NCI-H1694 (cell line): ENCODE measurements at places on chromosomes 6 and 20.

DNA sequence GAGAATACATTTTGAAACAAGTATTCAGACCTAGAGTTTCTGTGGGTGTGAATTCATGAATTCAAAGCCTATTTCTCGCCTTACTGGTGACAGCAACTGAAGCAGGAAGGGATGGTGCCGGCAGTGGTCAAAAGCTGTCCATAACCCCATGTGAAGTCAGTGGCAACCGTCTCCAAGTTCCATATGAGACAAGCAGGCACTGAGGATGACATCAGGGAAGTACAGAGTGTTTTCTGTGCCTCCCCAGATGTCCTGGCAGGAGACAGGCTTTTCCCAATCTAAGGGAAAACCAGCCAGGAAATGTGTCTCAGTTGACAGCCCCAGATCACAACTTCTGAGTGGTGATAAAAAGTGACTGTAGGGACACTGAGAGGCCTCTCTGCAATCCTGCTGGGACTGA, 66.6 kb downstream of the HIVEP2 start:
- no peak for DNase-seq

GRCh38 chr20:59125836-59126235, 37.8 kb upstream of the ZNF831 start:
- DNase-seq = no peak

DNA sequence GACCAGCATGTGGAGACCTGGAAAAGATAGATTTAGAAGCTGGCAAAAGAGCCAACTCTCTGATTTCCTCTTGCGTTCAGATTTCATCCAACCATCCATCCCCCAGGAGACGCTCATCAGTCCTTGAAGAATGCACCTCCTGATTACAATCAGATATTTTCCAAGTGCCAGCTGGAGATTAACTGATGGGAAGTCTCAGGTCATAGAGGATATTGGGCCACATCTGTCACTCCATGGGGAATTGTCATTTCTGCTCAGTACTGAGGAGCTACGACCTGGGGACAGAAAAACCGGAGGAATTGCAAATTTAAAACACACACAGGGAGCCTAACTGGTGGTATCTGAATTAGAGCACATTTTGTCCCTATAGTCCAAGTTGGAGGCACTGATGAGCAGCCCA, 496.2 kb upstream of the SULF2 start:
- DNase-seq = no peak

DNA sequence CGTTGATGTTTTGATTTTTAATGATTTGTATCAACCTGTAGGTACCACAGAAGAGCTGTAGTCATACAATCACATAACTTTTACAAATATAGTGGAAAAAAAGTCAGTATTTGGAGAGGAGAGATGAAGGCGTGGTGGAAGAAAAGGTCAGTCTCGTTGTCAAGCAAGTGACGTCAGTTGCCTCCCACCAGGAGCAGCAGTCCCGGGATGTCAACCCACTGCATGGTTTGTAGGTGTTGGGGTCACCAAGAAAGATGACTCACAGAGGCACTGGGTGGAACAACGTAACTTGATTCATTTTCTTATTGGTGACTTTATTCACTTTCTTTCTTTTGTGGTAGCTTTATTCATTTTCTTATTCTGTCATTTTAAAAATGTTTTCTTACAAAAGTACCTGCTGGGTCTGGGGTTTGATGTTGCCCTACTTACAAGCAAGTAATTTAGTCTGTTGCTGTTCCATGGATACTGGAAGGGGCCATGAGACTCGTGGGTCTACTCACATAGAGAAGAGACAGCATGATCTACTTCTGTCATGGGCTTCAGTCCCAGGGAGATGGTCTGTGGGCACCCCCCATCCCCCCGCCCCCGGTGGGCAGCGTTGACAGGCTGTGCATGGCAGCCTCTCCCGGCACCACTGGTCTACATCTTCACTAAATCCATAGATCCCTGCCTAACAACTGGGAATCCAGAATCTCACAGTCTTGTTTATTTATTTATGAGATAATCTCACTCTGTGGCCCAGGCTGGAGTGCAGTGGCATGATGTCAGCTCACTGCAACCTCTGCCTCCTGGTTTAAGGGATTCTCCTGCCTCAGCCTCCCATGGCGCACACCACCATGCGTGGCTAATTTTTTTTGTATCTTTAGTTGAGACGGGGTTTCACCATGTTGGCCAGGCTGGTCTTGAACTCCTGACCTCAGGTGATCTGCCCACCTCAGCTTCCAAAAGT, 36.4 kb upstream of the SYNJ2 start:
- DNase-seq = no peak

DNA sequence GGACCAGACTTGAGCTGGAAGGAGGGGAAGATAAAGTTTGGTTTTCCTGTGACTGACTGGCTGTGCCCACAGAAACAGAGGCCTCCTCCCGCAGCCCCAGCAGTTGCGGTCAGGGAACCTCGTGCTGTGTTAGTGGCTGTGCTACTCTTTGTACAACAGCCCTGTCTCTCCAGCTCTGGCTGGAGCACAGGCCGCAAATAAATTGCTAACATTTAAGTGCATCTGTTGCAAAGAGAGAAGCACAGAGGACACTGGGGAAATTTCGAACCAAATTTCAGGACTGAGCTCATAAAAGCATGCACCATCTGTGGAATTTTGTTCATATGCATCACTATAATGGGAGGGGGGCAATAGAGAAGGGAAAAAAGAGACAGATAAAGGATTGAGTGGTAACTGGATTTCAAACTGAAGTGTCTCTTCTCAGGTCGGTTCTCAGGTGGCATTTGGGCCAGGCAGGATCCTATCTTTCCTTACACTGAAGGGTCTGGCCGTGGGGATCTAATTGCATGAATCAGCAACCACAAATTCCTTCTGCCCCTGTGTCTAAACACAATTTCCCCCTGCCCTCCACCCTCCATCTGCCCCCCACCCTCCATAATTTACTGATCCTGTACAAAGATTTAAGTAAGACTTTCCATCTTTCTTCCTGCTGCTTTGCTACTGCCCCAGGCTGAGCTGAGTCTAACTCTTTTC, 88.9 kb upstream of the ATXN1 start:
- no peak for DNase-seq

DNA sequence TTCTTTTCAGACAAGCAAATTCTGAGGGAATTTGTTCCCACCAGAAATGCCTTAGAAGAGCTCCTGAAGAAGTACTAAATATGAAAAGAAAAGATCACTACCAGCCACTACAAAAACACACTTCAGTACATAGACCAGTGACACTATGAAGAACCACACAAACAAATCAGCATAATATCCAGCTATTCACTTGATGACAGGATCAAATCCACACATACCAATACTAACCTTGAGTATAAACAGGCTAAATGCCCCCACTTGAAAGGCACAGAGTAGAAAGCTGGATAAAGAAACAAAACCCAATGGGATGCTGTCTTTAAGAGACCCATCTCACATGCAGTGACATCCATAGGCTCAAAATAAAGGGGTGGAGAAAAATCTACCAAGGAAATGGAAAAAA, 43.3 kb downstream of the CENPW start:
- no peak for DNase-seq

DNA sequence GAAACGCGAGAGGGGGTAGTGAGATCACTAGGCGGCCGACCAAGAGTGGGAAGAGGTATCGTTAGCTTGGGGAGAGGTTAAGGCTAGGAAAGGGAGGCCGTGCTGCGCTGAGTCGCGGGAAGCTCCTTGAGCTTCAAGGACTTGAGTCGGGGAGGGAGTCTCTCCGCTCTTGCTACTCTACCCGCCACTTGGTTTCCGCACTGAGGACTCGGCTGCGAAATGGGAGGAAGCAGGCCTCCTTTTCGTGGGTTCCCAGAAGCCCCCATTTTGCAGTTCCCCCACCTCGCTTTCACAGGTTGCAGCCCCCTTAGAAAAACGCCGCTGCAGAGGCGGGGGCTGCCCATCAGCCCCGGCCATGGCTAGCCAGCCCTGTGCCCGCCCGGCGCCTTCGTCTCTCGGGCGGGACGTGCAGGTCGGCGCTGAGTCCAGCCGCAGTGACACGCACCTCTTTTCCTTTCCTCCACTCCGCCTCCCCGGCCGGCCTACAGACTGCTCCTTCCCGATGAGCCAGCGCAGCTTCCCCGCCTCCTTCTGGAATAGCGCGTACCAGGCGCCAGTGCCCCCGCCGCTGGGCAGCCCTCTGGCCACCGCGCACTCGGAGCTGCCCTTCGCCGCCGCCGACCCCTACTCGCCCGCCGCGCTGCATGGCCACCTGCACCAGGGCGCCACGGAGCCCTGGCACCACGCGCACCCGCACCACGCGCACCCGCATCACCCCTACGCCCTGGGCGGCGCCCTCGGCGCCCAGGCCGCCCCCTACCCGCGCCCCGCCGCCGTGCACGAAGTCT, 4.9 kb downstream of the VGLL2 start:
- no peak for DNase-seq

DNA sequence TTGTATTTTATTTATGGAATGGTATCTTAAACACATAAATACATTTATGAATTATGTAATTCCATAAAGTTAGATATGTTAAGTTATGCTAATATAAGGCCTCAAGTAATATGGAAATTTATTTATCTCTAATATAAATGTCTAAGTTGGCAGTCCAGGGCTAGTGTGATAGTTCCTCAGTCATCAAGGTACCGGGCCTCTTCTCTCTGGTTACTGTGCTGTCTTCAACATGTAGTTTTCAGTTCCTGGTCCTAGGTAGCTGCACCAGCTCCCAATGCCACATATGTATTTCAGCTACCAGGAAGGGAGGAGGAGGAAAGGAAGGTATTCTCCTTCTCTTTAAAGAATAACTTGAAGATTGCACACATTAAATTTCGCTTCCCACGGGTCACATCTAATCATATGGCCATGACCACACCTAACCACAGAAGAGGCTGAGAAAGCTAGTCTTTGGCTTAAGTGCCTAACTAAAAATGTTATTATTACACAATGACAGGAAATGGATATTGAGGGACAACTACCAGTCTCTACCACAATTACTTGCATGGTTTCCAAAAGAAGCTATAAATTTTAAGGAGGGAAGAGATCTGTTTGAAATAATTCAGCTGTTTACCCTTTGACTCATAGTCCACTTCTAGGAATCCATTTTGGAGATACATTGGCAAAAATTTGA, 68.6 kb downstream of the BCKDHB start:
- no peak for DNase-seq

DNA sequence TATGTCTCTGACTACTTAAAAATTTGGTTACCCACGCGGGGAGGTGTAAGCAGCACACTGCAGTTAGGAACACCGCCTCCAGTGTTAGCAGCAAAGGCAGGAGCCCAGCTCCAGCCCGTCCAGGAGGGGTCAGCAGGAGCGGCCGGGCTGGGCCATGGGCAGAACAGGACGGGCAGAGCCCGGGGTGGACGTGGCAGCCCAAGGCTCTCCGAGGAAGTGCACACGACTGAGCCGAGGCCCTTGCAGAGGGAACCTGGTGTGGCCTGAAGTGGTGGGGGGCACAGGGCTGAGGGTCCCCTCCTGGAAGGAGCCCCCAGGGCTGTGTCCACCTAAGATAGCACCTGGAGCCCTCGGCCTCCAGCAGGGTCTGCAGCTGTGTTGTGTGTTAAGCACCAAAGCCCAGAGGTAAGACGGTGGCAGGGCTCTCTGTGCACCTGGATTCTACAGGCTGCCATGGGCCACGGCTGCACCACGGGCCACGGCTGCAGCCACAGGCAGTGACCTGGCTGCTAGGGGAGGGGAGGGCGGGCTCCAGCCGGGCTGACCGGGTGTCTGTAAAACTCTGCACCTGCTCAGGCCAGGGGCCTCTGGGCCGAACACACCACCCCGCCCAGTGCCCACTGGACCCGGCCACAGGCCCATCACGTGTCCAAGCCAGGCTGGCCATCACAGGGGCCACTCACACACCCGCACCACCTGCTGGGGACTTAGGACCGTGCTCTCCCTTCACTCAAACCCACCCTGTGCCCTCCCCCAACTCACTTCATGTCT, 6.6 kb downstream of the SLC2A4RG start:
- DNase-seq = no peak

GRCh38 chr6:167760979-167761793, 65.5 kb upstream of the AFDN start:
- no peak for DNase-seq
